GM23248 (cell line): ENCODE measurements at places on chromosomes 12 and 14. TPM values are rescaled to one million over a fixed set of nuclear protein-coding genes. Genes with fewer than 3 reads are reported as not detected.

Gene TOMM20L
- total RNA-seq = not detected in 2 replicates

Gene P2RX7
- total RNA-seq = under 0.01 and 0.54 TPM in 2 replicates

Gene GRIP1
- not detected in 2 replicates for total RNA-seq

Gene FAM181A
- not detected in 2 replicates for total RNA-seq

Gene NGB
- not detected in 2 replicates for total RNA-seq

Gene NR4A1
- total RNA-seq = 12.5 and 13.1 TPM in 2 replicates

Gene RAB5B
- 47.0 and 58.6 TPM in 2 replicates for total RNA-seq

Gene GPR135
- 2.6 and 5.8 TPM in 2 replicates for total RNA-seq

Gene PLXNC1
- total RNA-seq = 1.9 and 2.1 TPM in 2 replicates

DNA sequence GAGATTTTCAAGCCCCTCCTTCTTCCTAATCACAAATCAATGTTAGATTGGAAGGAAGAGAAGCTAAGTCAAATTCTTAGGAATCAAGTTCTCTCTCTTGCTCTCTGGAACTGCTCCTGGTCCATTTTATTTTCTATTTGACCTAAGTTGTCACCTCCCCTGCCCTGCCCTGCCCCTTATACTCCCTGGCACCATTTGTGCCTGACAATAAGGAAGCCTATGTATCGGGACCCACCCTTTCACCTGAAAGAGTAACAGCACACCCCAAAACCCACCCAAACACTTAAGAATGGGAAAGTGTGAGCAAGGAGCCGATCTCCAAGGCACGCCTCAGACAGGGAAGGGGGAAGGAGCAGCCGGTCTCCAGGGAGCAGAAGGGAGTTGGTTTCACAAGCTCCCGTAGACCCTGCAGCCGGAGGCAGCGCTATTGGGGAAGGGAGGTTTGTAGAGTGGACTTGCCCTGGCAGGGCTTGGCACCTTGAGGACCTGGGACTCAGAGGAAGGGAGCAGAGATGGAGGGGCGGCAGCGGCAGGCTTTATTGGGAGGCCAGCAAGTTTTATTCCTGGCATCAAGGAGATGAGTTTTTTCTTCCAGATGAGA, 1.6 kb downstream of the LRRC74A start:
- DNase-seq = peak; percentile 45

GRCh38 chr12:131147894-131148293, 194.2 kb downstream of the ADGRD1 start:
- no peaks in the 10 kb centered on the region for H3K27me3 ChIP-seq
- H3K4me3 ChIP-seq = no peak overlapping the region
- DNase-seq = no peak

GRCh38 chr14:101950516-101951215, 13.7 kb upstream of the DYNC1H1 start:
- no peak overlapping the region for H3K4me3 ChIP-seq
- no peaks in the 10 kb centered on the region for H3K36me3 ChIP-seq
- H3K4me1 ChIP-seq = peaks cover 6% of the 10 kb centered on the region; the same call in 1 of the 2 replicates
- DNase-seq = no peak
- no peaks in the 10 kb centered on the region for H3K27me3 ChIP-seq

DNA sequence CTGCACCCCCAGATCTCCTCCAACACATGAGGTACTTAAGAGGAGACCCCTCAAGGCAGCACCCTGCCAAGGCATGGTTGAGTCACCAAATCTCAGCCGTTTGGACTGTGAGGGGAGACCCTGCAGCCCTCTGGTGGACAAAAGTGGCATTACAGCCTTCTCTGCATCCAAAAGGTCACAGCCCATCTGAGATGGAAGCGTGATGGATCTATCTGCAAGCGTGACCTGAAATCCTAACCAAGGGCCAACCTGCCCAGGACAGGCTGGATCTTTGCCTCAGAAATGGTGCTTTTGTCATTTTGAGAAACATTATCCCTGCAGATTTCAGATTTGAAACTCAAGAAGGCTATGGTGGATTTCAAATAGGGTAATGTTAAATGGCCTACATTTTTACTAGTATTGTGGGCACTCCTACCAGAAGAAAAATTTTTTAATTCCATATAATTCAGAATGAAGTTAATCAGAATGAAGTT, 23.7 kb upstream of the DHRS4 start:
- peak; percentile 71 for DNase-seq
- H3K27ac ChIP-seq = no peak overlapping the region
- no peak overlapping the region for H3K4me3 ChIP-seq
- peaks cover 10% of the 10 kb centered on the region; the same call in 1 of the 2 replicates for H3K4me1 ChIP-seq
- H3K36me3 ChIP-seq = no peaks in the 10 kb centered on the region
- H3K27me3 ChIP-seq = no peaks in the 10 kb centered on the region
